Myocyte (in vitro differentiated cells): ENCODE measurements at places on chromosomes 6 and 20. TPM values are rescaled to one million over a fixed set of nuclear protein-coding genes. Genes with fewer than 3 reads are reported as not detected.

- no peak for DNase-seq
Observed at GRCh38 chr6:134830940-134831339, 119.0 kb downstream of the ALDH8A1 start.

- DNase-seq = no peak
Observed at GRCh38 chr6:25233226-25233625, 45.9 kb upstream of the CARMIL1 start.

- DNase-seq = no peak
Observed at GRCh38 chr20:36472637-36473090, 68.7 kb upstream of the MYL9 start.

DNA sequence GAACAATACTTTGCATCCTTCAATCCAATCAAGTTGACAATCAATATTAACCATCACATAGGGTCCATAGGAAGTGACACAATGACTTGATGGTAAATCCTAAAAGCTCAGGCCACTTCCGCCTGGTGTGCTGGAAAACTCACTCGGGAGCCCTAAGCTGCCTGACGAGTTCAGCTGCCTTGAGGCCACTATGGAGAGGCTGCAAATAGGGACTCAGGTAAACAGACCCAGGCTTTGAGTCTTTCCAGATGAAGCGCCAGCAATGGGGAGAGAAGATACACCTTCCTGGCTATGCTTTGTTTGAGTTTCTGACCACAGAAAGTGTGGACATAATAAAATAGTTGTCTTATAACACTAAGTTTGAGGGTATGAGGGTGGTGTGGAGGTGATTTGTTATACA lies 112.6 kb downstream of the GPR63 start:
- DNase-seq = no peak

DNA sequence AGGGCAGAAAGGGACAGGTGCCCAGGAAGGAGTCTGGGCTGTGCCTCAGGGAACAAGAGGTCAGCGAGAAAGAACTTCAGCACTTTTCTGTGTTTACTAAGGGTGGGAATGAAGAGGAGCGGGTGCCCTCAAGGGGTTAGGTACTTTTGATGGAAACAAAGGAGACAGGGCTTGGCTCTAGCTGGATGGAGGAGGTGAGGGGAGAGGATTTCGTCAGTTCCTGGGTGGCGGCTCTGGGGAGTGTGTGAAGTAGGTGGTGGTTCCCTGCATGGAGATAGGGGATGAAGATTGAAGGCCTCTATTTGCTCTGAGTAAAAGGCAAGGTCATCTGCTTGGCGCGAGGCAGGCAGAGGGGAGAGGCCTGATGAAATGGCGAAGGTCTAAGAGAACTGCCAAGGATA lies 40.0 kb upstream of the ANKRD60 start:
- no peak for DNase-seq

GRCh38 chr6:154745243-154745642 lies 12.0 kb downstream of the SCAF8 start:
- DNase-seq = no peak

CD24 gene
- total RNA-seq = 337 and 1,204 TPM in 2 replicates

TFAP2C gene
- total RNA-seq = not detected in 2 replicates

SERPINB6 gene
- 128 and 137 TPM in 2 replicates for total RNA-seq

OR2J3 gene
- total RNA-seq = not detected in 2 replicates

CASS4 gene
- total RNA-seq = 20.9 and 48.0 TPM in 2 replicates
